SK-N-SH (cell line): ENCODE measurements at places on chromosomes 1 and 21. TPM values are rescaled to one million over a fixed set of nuclear protein-coding genes. Genes with fewer than 3 reads are reported as not detected.

- no peaks in the 10 kb centered on the region for H3K27me3 ChIP-seq
- H3K4me3 ChIP-seq = no peak overlapping the region
- no peak for DNase-seq
- no peak overlapping the region for H3K27ac ChIP-seq
Observed at GRCh38 chr1:178353524-178353923, 143.2 kb downstream of the CLEC20A start.

The SPRR4 gene
- polyA plus RNA-seq = not detected in 2 replicates

DNA sequence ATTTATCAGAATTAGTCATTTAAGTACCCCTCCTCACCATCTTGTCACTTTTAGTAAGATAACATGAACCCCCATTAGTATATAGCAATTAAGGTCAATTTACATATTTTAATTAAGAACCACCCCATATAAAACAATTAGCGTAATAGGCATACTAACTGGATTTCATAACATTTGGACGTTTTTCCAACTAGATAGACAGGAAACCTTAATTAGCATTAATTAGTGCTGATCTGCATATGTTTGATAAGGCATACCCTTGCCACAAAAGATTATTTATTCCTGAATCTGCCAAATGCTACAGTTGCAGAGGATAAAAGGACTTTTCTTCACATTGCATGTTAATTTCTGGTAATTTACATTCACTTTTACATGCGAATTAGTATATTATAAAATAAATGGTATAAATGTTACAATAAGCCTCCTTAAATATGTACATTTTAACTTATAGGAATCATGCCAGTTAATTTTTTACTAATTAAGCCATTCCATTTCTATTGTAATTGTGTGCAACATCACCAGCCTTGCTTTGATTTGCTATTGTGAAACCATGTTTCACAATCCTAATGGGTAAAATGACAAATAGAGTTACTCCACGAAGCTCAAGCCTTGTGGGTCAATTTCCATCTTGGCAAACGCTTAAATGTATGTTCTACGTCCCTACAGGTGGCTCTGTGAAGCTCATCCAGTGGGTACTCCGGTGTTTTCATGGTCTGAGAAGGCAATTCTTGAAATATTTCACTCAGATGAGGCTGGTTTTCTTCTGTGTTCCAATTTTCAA is 469.6 kb downstream of the DPYD start:
- peaks cover 36% of the 10 kb centered on the region for H3K36me3 ChIP-seq
- DNase-seq = no peak
- H3K4me3 ChIP-seq = no peak overlapping the region
- no peak overlapping the region for H3K27ac ChIP-seq
- no peaks in the 10 kb centered on the region for H3K27me3 ChIP-seq
- no peaks in the 10 kb centered on the region for H3K4me1 ChIP-seq

GRCh38 chr1:109802136-109802900 is 38.6 kb upstream of the EPS8L3 start:
- no peaks in the 10 kb centered on the region for H3K27me3 ChIP-seq
- H3K27ac ChIP-seq = no peak overlapping the region
- peaks cover 29% of the 10 kb centered on the region; the same call in 1 of the 2 replicates for H3K4me1 ChIP-seq
- H3K36me3 ChIP-seq = no peaks in the 10 kb centered on the region
- H3K4me3 ChIP-seq = no peak overlapping the region

DNA sequence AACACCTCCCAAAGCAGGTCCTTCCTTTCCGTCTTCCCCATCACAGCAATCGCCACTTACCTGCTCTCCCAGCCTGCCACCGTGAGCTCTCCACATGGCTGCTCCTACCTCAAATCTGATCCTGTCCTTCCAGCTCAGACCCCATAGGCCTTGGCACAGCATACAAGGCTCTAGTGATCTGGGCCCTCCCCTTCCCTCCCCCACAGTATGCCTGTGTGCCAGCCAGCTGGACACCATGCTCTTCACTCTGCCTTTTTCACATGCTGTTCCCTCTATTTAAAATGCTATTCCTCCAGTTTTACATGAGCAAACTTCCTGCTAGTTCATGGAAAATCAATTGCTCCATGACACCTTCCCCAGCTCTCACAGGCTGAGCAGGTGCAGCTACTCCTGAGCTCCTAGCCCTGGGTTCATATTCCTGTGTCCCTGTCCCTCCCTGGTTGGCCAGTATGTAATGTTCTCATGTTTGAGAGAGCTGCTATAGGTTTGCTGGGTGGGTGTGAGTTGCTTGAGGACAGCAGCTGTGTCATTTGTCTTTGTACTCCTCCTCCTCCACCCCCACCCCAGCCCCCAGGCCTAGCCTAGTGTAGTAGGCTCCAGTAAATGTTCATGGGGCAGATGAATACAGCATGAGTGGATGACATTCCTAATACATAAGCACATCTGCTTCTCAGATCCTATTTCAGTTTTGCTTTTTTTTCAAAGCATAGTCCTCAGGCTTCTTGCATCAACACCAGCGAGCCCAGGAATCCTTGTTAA is 6.3 kb upstream of the TNNT2 start:
- no peaks in the 10 kb centered on the region for H3K36me3 ChIP-seq
- peak overlapping the region; percentile 36; the same call in 1 of the 2 replicates for H3K27ac ChIP-seq
- peaks cover 11% of the 10 kb centered on the region for H3K4me1 ChIP-seq
- H3K27me3 ChIP-seq = no peaks in the 10 kb centered on the region
- no peak for DNase-seq

The KRTAP21-2 gene
- polyA plus RNA-seq = not detected in 2 replicates
